ENCODE measurements at places on chromosomes 3 and 15.

GRCh38 chr3:102532901-102533300 lies 98.1 kb downstream of the ZPLD1 start:
- no peak for DNase-seq

GRCh38 chr3:29644956-29645636 lies 364.2 kb downstream of the RBMS3 start:
- no peak for DNase-seq

DNA sequence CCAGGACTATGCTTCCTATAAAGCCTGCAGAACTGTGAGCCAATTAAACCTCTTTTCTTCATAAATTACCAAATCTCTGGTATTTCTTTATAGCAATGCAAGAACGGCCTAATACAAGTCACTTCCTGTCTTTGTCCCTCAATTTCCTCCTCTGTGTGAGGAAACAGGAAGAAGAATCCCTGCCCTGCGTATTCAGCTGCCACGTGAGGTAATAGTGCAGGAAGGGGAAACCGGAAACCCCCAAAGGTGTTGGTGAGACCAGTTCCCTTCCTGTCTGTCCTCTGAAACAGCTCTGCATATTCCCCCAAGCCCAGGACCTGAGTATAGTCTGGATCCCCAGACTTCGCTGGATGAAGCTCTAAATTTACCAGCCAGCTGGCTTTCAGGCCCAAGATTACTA lies 18.1 kb upstream of the PTPN23 start:
- no peak for DNase-seq

DNA sequence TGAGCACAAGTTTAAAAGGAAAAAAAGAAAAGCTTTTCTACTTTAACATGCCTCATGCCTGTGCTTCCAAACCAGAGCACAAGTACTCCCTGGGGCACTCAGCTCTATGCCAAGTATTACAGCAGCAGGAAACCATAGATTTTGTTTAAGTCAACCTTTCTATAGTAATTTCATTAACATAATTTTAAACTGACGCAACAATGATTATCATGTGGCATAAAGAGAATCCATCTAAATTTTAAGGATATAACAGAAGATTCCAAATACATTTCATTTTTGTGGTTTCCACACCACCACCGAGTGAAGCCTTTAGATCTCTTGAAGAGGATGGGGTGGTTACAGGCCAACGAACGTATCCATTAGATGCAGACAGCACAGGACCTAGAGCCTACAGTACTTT lies 112.1 kb downstream of the TNIK start:
- no peak for DNase-seq

DNA sequence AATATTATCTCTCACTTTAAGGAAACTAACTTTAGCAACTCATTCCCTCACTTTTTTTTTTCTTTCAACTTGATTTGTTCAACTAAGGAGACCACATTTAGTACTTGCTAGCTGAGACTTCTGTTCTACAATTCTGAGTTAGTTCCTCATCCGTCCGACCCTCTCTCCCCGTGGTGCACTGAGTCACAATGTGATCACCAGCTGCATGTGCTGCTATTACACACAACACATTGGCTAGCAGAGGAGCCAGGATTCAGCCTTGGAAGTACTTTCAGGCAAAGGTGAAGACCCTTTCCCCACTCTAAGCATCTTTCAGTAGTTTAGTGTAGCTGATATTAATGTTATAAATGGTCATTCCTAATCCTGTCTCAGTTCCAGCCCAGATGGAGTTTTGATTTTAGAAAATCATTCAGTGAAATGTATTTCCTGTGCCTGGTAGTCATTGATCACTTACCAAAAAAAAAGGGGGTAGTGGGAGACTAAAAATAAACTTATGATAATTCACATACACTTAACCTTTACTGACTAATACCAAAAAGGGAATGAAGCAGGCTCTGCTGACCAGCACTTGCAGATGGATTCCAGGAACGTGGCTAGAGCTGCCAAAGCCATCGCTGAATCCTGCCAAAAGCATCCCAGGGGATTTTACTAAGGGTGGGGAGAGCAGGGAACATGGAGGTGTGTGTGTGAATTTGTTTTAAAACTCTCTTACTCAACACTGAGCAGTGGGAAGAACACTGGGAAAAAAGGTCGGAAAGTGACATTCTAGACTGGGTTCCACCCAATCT lies 424.8 kb downstream of the LPP start:
- DNase-seq: no peak

DNA sequence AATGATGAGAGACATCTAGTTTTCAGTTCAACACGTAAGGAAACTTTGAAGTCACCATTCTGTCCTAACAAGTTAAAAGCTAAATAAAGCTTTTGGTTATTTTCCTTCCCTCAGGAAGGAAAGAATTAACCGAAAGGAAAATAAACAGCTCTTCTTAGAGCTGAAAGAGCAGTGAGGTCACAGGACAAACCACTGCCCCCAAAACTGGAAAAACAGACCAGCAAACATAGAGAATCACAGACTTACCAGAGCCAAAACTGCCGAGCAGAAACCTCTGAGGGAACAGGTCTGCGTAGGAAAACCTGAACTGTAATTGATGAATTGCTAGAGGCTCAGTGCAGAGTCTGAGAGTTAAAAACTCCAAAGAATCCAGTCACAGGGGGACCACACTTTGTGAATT lies 14.7 kb downstream of the USP50 start:
- DNase-seq: no peak

DNA sequence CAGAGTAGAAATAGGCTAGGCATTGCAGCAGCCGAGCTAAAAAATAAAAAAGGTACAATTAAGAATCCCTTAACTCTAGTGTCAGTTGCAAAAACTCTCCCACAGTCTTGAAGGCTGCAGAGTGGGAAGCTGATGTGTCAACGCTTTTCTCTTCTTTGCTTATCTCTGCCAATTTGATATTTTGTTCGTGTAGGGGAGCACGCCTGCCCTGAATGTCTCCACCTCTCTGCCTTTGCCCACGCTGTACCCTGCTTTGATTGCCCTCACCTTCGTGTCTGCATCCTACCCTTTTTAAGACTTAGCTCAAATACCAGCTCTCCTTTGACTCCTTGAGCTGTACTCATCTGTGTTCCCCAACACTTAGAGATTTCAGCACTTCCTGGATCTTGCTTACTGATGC lies 155.4 kb upstream of the CADPS start:
- no peak for DNase-seq

All from cortex of kidney (tissue), 1 donor.